ENCODE measurements at places on chromosomes 16 and 17.

DNA sequence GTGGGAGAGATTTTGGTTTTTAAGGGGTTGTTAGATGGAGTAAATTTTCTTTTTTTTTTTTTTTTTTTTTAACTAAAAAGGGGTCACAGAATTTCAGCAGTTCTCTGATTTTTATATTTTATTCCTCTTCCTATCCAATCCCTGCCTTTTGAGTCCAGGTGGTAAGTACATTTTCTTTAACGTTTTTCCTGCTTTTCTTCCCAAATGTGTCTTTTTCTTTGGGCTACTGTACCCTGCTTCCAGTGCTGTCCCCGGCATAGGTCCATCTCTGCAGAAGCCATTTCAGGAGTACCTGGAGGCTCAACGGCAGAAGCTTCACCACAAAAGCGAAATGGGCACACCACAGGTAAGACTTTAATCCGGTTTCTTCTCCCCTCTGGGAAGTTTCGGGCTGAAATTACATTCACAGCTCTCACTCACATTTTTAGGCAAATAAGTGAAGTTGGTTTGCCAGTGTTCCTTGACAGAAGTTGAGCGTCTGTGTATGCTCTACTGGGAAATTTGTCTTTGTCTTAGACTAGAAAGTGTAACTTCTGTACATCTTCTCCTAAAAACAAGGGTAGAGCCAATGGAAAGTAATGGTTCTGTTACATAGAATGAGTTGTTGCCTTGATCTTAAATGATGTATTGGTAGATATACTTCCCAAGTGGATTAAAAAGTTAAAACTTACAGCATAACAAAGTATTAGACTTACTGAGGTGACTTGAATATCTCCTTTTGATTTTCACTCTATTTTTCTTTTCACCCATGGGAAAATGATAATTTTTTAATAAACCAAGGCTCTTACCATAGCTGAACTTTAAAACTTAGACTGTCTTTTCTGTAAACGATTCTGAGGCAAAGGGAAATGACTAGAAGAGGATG, 54.5 kb downstream of the TUBD1 start:
- DNase-seq = no peak

- DNase-seq = no peak
Measured at GRCh38 chr17:38322156-38322779, 21.5 kb downstream of the GPR179 start.

DNA sequence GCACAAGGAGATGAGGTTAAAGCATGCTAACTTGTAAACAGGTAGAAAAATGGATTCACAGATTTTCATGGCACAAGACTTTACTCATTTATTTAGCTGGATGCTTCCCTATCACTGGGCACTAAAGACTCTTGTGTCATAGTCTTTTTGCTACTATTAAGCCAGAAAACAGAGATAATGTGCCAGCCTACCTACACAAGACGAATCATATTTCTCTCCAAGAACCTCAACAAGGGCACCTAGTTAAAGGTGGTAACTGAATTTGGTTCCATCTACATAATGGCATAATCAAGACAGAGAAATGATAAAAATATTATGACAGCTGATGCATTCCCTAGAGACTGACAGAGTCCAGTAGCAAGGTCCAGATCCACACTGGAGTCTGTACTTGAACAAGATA, 3.8 kb downstream of the NACA2 start:
- DNase-seq = no peak

- no peak for DNase-seq
Measured at GRCh38 chr17:34725725-34726124, 146.3 kb downstream of the TMEM132E start.

- no peak for DNase-seq
Measured at GRCh38 chr16:66511602-66512271, 38.2 kb downstream of the TK2 start.

DNA sequence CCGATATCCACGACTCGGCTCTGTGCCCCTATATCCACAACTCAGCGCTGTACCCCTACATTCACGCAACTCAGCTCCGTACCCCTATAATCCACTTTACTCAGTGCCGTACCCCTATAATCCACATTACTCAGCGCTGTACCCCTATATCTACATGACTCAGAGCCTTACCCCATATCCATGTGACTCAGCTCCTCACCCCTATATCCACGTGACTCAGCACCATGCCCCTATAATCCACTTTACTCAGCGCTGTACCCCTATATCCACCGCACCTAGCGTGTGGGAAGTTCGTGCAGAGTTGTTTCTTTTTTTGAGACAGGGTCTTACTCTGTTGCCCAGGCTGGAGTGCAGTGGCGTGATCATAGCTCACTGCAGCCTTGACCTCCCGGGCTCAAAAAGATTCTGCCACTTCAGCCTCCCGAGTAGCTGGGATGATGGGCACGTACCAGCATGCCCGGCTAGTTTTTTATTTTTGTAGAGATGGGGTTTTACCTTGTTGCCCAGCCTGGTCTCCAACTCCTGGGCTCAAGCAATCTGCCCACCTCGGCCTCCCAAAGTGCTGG, 17.4 kb downstream of the CYB5D2 start:
- DNase-seq = no peak

DNA sequence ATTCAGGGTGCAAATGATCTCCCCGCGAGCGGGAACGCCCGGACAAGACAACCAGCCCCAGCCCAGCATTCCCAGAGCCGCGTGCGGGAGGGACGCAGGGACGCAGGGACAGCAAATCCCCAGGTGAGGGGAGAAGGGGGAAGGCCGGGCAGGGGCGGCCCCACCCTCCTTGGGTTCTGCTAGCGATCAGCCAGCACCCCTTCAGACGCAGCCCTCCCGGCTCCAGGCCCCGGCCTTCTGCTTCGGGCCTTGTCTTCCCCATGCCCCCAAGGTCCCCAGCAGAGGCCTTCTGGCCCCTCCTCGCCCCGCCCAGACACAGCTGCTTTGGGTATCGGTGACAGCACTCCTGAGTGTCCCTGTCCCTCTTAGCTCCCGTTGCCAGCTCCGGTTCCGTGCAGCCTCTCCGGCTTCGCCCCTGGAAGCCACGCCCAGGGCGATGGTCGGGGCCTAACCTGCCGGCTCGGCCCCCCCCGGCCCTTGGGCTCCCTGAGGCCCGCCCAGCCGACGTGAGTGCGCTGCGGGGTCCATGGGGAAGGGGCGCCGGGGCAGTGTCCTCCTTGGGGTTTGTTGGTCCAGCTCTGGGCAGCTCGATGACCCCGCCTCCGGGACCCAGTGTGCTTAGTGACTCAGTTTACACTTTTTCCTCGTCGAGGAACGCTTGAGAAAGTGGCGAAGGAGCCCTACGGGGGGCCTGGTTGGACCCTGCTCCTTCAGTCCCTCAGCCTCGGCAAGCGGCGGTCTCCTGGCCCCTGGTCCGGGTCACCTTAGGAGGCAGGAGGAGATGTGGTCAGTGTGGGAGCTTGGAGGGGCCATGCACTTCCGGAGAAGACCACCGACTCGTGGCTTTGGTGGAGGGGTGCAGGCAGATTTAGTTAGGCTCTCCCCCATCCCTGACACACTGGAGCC, 50.5 kb upstream of the AMZ2 start:
- no peak for DNase-seq

GRCh38 chr17:7215136-7215638, 4.4 kb downstream of the DLG4 start:
- DNase-seq = no peak

- no peak for DNase-seq
Measured at GRCh38 chr16:86783636-86784626, 205.6 kb downstream of the FOXL1 start.
